ENCODE measurements at places on chromosomes 16 and 17. TPM values are rescaled to one million over a fixed set of nuclear protein-coding genes. Genes with fewer than 3 reads are reported as not detected.

FSCN2 gene
- 2.3 TPM for total RNA-seq

KLHL10 gene
- total RNA-seq = not detected

NFATC3 gene
- 27.5 TPM for total RNA-seq

TEX19 gene
- total RNA-seq = not detected

RTN4RL1 gene
- not detected for total RNA-seq

SOCS7 gene
- total RNA-seq = 19.5 TPM

EPN3 gene
- 78.6 TPM for total RNA-seq

SCIMP gene
- total RNA-seq = 2.6 TPM

CSH2 gene
- total RNA-seq = not detected

GPR179 gene
- total RNA-seq = 0.16 TPM

DNA sequence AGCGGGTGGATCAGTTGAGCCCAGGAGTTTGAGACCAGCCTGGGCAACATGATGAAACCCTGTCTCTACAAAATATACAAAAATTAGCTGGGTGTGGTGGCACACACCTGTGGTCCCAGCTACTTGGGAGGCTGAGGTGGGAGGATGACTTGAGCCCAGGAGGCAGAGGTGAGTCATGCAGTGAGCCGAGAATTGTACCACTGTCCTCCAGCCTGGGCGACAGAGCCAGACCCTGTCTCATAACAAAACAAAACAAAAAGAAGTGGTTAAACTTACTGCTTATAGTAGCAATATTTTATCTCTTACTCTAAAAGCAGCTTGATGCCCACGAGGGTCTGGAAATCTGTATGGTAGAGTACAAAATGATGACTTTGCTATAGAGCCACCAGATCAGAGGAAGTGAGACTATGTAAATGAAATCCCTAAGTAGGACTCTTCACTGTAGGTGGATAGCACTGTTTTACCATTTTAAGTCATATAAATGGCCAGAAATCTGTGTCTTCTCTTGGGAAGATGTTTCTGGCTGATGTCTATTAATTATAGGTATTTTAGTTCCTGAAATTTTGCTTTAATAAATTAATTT lies 60.4 kb upstream of the MRC2 start:
- no peak for DNase-seq

- DNase-seq = no peak
These were observed 284.3 kb upstream of the CDH11 start for GRCh38 chr16:65406116-65406515.

DNA sequence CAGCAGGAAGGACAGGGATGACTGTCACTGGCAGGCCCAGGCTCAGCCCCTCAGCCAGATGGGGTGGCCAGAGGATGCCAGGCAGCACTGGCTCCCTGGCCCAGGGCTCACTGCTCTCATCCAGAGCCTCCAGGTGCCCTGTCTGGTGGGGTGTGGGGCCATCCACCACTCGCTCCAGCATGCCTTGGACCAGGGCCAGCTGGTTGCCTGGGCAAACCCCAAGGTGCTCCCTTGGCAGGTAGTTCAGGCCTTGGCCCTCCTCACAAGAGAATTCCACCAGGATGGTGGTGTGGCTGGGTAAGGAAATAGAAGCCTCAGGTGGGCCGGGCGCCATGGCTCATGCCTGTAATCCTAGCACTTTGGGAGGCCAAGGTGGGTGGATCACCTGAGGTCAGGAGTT lies 29.4 kb downstream of the LGALS9 start:
- DNase-seq = no peak

- no peak for DNase-seq
These were observed 2.2 kb downstream of the UBALD1 start for GRCh38 chr16:4612474-4612931.

DNA sequence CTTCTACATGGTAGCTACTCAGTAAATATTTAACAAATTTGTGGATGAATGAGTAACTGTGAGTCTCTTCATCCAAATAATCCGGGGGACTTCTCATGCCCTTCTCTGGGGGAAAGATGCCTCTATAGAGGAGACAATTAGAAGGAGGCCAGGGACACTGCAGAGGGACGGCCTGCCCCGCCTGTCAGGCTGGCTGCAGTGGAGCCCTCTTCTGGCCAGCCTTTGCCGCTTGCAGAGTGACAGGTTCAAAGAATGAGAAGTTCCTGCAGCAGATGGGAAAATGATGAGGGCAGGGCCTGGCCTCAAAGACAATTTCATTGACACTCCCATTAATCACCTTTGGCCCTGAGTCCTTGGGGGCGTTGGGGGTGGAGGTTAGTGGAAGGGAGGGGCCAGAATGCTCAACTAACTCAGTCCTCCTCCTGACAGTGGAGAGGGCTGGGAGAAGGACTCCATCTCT lies 339.0 kb downstream of the MAF start:
- DNase-seq = peak; percentile 52

DNA sequence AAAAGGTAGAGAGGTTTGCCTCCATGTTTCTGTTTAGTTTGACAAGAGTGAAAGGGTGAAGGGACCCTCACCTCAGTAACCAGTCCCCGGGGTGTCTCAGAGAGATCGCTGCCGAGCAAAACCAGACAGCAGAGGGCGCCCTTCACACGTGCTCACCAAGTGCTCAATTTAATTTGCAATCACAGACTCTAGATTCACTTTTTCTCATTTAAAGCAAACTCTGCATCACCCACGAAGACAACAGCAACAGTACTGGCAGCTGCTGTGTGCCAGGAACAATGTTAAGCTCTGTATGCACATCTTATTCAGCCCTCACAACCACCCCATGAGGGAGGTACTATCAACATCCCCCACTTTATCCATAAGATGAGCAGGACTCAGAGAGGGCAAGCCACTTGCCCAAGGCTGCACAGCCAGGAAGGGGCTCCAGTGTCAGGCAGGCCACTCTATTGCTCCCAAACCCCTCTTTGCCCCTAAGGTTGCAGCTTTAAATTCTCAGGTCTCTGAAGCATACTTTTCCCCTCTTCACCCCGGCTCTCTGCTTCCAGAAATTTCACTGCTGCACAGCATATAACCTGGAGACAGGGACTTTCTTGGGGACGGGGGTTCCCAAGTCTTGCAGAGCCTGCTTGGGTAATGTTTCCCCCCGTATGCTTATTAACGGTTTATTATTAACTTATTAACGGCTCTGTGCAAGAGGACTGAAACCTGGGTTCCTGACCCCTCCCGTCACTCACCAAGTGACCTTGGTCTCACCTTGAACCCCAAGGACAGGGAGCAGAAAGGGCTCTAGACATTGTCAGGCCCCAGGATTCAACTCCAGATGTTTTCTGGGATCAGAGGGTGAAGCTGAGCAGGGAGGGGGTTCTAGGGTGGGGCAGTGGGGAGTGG lies 70.9 kb downstream of the CNGB1 start:
- peak; percentile 76 for DNase-seq

GRCh38 chr17:1331708-1332107 lies 52.2 kb downstream of the TRARG1 start:
- no peak for DNase-seq

DNA sequence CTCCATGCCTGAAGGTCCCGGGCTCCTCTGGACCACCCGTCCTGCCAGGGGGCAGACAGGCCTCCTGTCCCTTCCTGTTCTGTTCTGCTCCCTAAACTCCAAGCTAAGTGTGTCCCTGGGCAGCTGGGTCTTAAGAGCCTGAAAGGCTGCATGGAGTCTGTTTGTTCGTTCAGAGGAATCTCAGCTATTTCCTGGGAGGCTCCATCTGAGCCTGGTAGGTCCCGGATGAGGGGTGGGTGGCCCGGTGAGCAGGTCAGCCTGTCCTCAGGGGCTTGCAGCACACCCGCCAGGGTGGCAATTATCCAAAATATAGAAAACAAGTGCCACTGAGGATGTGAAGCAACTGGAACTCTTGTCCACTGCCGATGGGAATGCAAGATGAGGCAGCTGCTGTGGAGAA lies 12.6 kb downstream of the ACTG1 start:
- no peak for DNase-seq

DNA sequence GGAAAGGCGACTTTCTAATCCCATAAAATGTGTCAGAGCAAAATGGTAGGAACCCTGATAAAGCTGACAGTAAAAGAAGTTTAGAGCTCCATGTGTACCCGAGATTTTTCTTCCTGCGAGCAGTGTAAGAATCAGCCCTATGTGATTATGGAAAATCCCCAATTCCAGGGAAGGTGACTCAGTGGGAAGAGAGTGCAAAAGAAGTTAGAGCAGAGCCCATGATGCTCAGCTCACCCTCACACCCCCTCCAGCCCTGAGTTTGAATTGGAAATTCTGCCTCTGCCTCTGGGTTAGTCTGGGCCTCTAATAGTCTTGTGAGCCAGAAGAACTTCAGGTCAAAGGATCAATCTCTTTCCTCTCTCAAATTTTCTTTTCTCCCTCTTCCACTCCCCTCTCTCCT lies 12.5 kb downstream of the C17orf78 start:
- DNase-seq = no peak

GRCh38 chr17:3658784-3659449 lies 9.5 kb downstream of the TAX1BP3 start:
- DNase-seq = no peak

DNA sequence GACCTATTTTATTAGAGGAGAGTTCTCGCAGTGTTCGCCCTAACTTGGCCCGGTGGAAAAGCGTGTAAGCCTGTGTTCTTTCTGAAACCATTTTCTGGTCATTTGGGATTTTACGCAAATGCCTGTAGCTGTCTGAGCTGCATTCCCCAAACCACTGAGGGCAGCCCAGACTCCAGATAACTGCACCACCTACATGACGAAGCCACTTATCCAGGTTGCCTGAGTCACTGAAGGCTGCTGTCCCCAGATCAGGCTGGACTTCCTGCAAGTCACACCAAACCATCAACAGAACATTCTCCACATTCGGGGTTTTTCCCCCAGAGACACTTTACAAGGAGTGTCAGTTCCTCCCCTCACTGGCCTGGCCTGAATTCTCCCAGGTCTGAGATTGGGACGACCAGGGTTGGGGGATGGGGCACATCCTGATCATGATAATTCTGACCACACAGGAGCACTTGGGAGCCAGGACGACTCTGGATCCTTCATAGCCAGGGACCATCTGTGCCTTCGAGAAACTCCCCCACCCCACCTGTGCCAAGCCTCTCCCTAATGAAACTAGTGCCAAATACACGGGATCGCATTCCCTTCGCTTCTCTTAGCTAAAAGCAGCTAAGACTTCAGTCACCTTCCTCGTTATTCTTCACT lies 2.3 kb downstream of the RPRML start:
- no peak for DNase-seq

GRCh38 chr17:33322063-33322462 lies 29.0 kb upstream of the ASIC2 start:
- no peak for DNase-seq

DNA sequence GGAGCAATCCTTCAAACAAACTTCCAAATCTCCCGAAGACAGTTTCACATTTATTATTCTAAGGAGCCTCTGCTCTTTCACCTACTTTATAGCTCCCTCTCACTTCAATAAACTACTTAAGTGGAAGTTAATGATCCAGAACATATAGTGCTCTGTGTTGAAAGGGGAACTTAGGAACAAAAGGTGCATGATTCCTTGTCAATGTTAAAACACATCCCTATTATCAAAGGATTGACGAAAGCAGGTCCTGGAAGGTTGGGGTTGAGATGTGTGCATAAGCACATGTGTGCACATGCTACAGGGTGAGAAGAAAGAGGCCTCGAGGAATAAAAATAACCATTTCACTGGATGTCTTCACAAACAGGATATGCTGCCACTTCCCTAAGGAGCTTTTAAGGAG lies 170.3 kb downstream of the SLC39A11 start:
- no peak for DNase-seq

DNA sequence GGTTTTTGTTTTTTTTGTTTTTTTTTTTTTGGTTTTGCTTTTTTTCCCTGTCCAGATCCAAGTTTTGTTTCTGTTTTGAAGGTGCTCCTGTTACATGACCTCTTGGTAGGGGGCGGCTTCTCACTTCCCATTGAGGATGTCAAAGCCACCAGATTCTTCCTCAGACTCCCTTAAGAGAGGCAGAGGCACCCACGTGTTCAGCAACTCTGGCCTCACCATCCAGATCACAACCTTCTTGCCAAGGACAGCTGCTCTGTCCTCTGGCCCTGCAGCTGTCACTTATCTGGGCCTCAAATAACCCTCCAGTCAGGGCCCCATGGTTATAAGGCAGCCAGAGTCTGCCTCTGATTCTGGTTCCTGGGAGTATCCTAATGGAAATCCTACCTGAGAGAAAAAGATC lies 208.5 kb downstream of the STX8 start:
- no peak for DNase-seq

DNA sequence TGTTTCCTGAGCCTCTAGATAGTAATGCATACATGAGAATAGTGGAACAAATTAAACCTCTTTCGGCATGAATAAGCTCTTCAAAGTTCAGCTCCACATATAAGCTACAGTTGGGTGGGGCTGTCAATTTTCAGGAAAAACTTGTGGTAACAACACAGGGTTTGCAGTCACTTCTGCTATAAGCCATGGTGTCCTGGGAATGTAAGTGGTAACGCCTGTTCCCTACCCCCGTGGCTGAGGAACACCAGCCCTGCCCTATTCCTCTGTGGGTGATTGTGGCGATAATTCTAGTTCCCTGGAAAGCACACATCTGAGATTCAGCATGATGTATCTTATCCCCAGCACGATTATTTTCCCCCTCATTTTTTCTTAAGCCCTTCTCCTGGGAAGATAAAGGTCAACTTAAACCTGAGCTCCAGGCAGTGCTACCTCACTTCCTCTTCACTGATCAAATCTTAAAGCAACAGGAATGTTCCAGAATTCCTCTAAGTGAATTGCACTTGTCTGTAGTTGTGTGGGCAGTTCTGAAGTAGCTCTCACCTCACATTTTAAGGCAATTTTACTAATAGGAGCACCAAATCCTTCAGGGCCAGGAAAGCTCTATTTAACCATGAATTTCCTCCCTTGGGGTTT lies 500.7 kb upstream of the HSBP1 start:
- DNase-seq = no peak

GRCh38 chr17:45293413-45294211 lies 23.2 kb downstream of the MAP3K14 start:
- DNase-seq = peak; percentile 80

- DNase-seq = no peak
These were observed 45.4 kb upstream of the TMEM132E start for GRCh38 chr17:34533806-34534527.

GRCh38 chr16:11105038-11105903 lies 150.7 kb downstream of the SOCS1 start:
- peak; percentile 41 for DNase-seq

DNA sequence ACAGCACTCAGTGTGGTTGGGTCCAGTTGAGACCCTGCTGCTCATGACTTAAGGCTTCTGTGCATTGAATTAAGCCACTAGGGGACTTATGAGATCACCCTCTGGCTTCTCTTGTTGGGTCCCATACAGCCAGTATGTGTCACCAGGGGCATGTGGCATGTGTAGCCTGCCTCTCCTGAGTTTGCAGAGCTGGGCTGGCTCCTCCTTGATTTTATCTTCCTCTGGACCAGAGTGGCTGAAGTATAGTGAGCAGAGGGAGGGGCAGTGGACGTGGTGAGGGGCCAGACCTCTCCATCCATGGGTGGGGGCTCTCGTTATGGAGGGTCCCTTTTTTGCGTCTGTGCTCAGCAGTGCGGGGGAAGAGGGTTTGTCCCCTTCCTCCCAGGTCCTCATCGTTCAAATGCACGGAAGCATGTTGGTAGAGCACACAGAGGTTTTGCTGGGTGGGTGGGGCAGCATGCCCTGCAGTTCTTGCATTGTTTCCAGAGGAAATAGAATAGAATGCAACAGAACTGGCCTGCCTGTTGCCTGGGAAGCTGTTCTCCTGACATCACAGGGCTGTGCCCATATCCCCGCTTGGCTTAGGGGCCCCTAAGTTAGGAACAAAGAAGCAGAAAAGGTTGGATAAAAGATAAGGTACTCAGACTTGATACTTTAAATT lies 77.4 kb downstream of the SPECC1 start:
- no peak for DNase-seq

Data from transverse colon (tissue), 4 donors.